ENCODE measurements at places on chromosomes 5 and 9.

DNA sequence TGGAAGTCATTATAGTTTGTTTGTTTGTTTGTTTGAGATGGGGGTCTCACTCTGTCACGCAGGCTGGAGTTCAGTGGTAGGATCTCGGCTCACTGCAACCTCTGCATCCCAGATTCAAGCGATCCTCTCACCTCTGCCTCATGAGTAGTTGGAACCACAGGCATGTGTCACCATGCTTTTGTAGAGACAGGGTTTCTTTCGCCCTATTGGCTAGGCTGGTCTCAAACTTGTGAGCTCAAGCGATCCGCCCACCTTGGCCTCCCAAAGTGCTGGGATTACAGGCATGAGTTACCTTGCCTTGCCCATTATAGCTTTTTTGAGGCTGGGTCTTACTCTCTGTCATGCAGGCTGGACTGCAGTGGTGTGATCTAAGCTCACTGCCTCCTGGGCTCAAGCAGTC lies 28.8 kb downstream of the NSD1 start:
- no peak for DNase-seq

- no peak for DNase-seq
These were observed 363.7 kb downstream of the CSNK1G3 start for GRCh38 chr5:123875561-123876275.

DNA sequence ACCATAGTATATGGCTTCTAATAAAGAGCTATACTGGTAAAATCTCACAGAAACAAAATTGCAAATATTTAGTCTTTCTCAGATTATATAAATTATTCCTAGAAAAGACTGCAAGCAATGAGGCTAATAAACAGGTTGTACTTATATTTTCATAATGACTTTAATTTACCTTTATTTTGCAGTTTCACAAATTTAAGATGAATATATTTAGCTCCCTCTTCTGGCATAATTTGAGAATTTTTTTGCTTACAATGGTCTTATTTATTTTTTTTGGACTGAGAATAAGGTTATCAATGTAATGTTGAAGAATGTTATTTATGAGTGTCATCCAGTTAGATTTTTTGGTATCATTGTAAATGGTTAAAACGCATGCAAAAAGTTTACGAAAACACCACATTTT lies 56.7 kb downstream of the PIK3R1 start:
- DNase-seq, result peak; percentile 16

DNA sequence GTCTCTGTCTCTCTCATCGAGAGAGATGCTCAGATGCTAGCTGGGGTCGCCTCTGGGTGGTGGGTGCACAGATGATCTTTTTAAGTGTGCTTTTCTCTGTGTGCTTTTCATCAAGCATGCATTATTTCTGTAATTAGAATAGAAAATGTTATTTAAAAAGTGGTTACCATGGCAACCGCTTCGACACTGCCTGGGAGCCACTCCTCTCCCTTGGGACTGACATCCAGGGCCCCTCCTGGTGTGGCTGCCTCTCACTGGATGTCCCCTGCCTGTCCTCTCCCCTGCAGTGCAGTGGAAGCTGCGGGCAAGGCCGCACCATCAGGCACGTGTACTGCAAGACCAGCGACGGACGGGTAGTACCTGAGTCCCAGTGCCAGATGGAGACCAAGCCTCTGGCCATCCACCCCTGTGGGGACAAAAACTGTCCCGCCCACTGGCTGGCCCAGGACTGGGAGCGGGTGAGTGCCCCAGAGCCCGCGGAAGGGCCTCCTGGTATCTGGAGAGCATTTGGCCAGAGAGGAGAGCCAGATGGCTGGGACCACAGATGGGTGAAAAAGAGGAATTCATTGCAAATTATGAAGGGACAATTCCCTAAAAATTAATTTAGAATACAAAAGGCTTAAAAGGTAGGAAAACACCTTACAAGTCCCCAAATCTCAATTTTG lies 34.7 kb downstream of the ADAMTSL2 start:
- DNase-seq, result no peak

GRCh38 chr5:178304016-178304415 lies 71.4 kb upstream of the PHYKPL start:
- DNase-seq, result no peak

DNA sequence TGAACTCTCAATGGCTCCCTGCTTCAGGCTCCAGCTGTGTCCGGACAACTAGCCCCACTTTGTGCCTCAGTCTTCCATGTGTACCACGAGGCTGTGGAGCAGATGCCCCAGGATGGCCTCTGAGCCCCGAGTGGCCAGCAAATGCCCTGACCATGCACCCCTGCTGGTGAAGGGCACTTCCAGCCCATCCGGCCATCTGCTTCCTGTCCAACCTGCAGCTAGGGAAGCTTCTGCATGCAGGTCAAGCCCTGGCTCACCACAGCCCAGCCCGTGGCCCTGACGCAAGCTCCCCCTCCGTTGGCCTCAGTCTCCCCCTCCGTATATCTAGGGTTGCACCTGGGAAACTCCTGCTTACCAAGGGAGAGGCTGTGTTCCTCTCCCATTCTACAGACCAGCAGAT lies 4.8 kb downstream of the NINJ1 start:
- DNase-seq, result no peak

GRCh38 chr5:64570395-64570996 lies 64.7 kb downstream of the RGS7BP start:
- DNase-seq, result no peak

DNA sequence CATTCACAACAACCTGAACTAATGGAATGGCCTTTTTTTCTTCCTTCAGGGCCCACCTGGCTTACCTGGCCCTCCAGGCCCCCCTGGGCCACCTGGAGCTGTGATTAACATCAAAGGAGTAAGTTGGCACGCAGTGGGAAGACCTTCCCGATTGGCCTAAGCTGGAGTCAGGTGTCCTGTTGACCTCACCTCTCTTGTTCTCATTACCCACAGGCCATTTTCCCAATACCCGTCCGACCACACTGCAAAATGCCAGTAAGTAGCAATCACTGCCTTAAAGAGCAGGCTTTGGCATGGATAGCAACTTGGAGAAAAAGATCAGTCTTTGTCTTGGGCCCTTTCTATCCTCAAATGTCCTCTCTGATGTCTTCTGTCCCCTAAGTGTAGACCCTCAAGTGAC lies 55.3 kb upstream of the TGFBR1 start:
- DNase-seq, result no peak

GRCh38 chr5:14932902-14933469 lies 61.4 kb upstream of the ANKH start:
- DNase-seq, result no peak

DNA sequence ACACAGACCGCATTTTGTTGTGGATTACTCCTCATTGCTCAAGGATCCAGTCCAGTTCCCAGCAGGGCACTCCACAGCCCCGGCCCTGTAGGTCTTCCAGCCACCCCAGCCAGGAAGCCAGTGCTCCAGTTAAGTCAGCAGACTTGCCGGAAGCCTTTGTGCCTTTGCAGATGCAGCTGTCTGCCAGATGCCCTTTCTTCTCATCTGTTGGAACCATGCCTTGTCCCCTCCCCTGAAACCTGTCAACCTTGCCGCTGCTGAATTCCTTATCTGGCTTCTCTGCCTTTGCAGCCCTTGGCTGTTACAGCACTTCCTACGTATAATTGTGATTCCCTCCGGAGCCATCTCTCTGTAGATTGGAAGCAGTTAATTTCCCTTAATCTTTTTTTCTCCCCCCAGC lies 28.4 kb downstream of the PSAT1 start:
- DNase-seq, result no peak

DNA sequence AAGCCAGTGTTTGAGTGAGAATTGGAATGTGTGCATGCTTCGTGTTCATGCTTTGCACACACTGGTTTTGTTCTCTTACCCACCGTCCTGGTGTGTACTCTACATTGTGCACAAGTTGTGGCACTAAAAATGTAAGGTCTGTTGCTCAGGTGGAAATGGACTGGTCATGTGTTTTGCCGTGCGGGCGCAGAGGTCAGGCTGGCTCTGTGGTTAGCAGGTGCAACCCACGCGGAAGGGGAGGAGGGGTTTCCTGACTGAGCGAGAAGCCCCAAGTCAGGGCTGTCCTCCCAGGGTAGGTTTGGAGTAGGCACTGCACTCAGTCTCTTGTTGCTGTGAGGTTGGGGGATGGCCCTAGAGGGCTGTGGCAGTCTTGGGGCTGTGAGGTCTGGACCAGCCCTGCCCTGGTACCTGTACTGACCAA lies 86.6 kb downstream of the EHMT1 start:
- DNase-seq, result peak; percentile 75

- DNase-seq, result peak; percentile 83
These were observed 19.3 kb downstream of the ORM2 start for GRCh38 chr9:114348906-114349482.

DNA sequence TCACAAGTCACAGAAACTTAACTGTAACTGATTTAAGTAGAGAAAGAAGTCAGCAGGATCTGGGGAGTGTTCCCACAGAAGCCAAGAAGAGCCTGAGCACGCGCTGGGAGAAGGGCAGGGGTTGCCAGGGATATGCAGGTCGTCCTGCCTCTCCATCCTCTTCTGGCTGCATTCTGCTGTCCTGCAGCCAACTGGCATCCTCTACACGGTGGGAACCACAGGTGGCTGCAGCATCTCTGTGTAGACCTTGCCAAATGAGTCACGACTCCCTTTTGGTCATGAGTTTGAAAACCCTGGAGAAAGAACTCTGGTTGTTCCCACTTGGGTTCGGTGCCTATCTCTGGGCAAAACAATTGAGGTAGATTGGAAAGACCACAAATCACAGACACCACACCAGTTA lies 38.4 kb upstream of the PCA3 start:
- DNase-seq, result no peak

- DNase-seq, result no peak
These were observed 421.7 kb downstream of the SPATA31D1 start for GRCh38 chr9:82410306-82410705.

All from OCI-LY7 (cell line).